ENCODE measurements at places on chromosomes 7 and 10. TPM values are rescaled to one million over a fixed set of nuclear protein-coding genes. Genes with fewer than 3 reads are reported as not detected.

TAS2R4 gene
- not detected for polyA plus RNA-seq

DNA sequence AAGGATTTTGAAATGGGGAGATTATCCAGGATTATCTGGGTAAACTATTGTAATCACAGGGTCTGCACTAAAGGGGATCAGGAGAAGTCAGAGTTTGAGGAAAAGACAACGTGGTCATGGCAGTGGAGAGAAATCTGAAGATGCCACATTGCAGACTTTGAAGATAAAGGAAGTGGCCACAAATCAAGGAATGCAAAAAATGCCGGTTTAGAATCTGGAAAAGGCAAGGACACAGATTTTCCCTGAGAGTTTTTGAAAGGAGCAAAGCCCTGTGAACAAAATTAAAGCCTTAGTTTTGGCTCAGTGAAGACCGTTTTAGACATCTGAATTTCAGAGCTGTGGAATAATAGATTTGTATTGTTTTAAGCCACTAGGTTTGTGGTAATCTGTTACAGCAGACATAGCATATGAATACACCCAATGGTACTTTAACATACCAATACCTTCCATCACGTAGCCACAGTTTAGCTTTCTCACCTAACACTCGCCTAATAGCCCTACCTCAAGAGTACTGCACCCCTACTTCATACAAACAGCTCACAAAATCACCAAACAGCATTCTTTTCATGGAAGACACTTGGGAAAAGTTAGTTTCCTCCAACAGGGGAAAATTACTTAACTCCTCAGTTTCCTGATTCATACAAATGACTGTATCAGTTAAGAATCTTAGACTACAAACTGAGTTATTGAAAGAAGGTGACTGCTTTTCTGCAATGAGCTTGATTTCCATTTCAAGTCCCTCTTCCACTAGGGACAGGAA is 446.5 kb downstream of the INHBA start:
- H3K27me3 ChIP-seq = no peaks in the 10 kb centered on the region
- H3K4me3 ChIP-seq = no peak overlapping the region

GRCh38 chr10:31253237-31253636 is 65.8 kb upstream of the ZEB1 start:
- H3K27ac ChIP-seq = no peak overlapping the region
- H3K4me3 ChIP-seq = no peak overlapping the region
- H3K27me3 ChIP-seq = no peaks in the 10 kb centered on the region
- H3K36me3 ChIP-seq = no peaks in the 10 kb centered on the region
- DNase-seq = no peak

GRCh38 chr7:139153832-139154231 is 44.3 kb upstream of the ZC3HAV1 start:
- no peak overlapping the region for H3K4me3 ChIP-seq
- H3K4me1 ChIP-seq = no peaks in the 10 kb centered on the region
- no peaks in the 10 kb centered on the region for H3K36me3 ChIP-seq

PNLIP gene
- polyA plus RNA-seq = 0.88 TPM

- no peak for DNase-seq
- H3K27ac ChIP-seq = no peak overlapping the region
- H3K4me1 ChIP-seq = no peaks in the 10 kb centered on the region
- H3K27me3 ChIP-seq = no peaks in the 10 kb centered on the region
- no peak overlapping the region for H3K4me3 ChIP-seq
These were observed 147.9 kb upstream of the PDE1C start for GRCh38 chr7:32218154-32218467.

DNA sequence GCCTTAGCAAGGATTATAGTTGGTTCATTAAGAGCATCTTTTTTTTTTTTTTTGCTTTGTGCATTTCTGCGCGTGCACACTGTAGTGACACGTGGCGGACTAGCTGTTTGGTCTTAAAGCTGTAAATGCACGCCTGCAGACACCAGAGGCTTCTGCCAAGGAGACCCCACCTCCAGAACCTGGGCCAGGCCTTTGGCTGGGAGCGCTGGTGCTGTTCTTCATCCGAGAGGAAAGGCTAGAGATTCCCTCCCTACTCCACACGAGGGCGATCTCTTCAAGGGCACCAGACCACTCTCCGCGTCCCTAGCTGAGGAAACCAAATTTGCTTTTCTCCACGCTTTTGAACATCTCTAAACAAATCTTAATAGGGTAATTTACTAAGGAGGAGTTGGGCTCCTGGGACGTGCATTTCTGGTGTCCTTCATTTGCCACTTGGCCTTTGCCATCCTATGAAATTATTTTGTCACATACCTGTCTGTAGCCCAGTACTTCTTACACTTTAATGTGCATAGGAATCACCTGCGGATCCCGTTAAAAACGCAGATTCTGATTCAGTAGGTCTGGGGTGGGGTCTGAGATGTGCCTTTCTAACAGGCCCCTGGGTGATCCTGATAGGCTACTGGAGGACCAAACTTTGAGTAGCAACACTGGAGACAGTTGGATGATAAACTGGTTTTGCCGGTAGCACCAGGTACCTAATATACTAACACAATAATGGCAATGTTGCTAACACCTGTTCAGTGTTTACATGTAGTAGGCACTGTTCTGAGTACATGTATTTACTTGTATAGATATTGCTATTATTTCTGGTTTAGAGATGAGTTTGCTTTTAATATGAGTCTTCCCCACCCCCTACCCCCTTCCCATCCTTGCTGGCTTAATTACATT is 1.3 kb upstream of the SLC26A5 start:
- no peaks in the 10 kb centered on the region for H3K36me3 ChIP-seq
- H3K4me1 ChIP-seq = no peaks in the 10 kb centered on the region
- no peaks in the 10 kb centered on the region for H3K27me3 ChIP-seq
- DNase-seq = no peak
- H3K27ac ChIP-seq = no peak overlapping the region

LDB3 gene
- 32.6 TPM for polyA plus RNA-seq

DNA sequence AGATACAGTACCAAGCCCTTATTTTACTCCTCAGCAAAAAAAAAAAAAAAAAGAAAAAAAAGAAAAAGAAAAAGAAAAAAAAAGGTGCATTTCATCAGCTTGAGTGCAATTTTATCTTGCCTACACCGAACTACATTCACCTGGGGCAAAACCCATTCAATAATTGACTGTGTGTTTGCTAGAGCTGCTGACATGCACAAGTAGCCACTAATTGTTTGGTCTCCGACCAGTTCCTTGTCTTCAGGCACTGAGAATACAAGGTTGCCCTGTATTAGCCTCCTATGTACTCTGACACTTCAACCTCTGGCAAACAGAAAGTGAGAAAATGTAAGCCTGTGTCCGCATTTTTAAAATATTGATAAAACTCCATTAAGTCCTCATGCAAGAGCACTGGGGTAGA is 1579.4 kb upstream of the LRRTM3 start:
- DNase-seq = no peak
- peaks cover 1% of the 10 kb centered on the region for H3K4me1 ChIP-seq
- H3K27ac ChIP-seq = no peak overlapping the region
- no peaks in the 10 kb centered on the region for H3K36me3 ChIP-seq
- no peak overlapping the region for H3K4me3 ChIP-seq

FAM3C gene
- polyA plus RNA-seq = 49.6 TPM

GRCh38 chr7:33079763-33080690 is 17.5 kb upstream of the NT5C3A start:
- H3K4me1 ChIP-seq = no peaks in the 10 kb centered on the region
- H3K27me3 ChIP-seq = no peaks in the 10 kb centered on the region

GLCCI1 gene
- 7.5 TPM for polyA plus RNA-seq

GRCh38 chr7:93944673-93945072 is 23.1 kb downstream of the GNG11 start:
- H3K36me3 ChIP-seq = no peaks in the 10 kb centered on the region
- DNase-seq = no peak
- H3K27ac ChIP-seq = no peak overlapping the region
- no peaks in the 10 kb centered on the region for H3K4me1 ChIP-seq
- no peak overlapping the region for H3K4me3 ChIP-seq
- H3K27me3 ChIP-seq = no peaks in the 10 kb centered on the region

Measured in aorta (tissue), 5 donors.